ENCODE measurements at places on chromosomes 11 and 22.

DNA sequence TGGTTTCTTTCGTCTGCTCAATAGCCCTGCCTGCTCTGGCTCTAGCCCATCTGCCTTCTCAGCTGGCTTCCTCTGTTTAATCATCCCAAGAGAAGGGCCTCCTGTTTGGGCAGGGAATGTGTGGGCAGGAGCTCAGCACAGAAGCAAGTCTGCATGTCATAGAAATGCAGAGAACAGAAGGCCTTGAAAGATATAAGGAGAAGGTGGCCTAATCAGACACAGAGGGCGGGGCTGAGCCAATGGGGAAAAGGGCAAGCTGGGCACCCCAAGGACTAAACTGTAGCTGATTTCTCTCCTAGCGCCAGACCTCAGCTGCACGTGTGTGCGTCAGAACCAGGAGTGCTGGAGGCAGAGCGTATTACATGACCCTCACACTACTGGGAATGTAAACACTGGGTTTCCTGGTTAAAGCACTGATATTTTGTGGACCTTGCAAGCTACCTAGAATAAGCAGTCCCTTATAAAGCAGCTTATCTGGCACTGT is 7.6 kb upstream of the CCKBR start:
- no peak for DNase-seq

GRCh38 chr11:74941492-74941891 is 7.4 kb downstream of the XRRA1 start:
- DNase-seq = no peak

DNA sequence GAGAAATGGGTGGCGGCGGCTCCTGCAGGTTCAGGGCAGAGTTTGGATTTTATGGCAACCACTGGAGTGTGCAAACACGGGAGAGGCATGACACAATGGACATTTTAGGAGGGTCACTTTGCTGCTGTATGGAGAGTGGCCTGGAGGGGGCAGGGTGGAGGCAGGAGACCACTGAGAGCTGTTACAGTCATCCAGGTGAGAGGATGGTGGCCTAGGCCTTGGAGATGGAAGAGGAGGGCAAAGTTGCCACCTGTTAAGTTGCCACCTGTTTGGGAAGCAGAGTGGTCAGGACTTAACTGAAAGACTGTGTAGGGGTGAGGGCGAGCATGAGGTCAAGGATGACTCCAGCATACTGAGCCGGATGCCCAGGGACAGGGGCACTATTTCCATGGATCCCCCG is 2.3 kb upstream of the RAD9A start:
- DNase-seq = no peak

GRCh38 chr22:24310969-24311368 is 40.3 kb downstream of the SPECC1L start:
- DNase-seq = no peak

- DNase-seq = no peak
Measured at GRCh38 chr11:1847006-1847735, 5.7 kb upstream of the LSP1 start.
